Activated naive CD4-positive, alpha-beta T cell treated with anti-CD3 and anti-CD28 coated beads, Interleukin-2, amount 10 ng/mL, durations not matched to agents 5 hours and 36 hours (primary cell): ENCODE measurements at places on chromosomes 5 and 9. TPM values are rescaled to one million over a fixed set of nuclear protein-coding genes. Genes with fewer than 3 reads are reported as not detected.

GRXCR2 gene
- not detected for total RNA-seq

IL13 gene
- total RNA-seq = 4.9 TPM

ADAMTSL1 gene
- not detected for total RNA-seq

LEAP2 gene
- total RNA-seq = 4.0 TPM

IRX1 gene
- not detected for total RNA-seq

FBXL7 gene
- total RNA-seq = not detected

DDX4 gene
- total RNA-seq = 0.51 TPM

NUP155 gene
- total RNA-seq = 38.5 TPM

OTULIN gene
- 53.6 TPM for total RNA-seq

CHSY3 gene
- not detected for total RNA-seq

HMCN2 gene
- not detected for total RNA-seq

ZNF483 gene
- 2.8 TPM for total RNA-seq

GPSM1 gene
- 7.0 TPM for total RNA-seq

NPR3 gene
- not detected for total RNA-seq

CARTPT gene
- total RNA-seq = not detected
